Activated T-helper 9 cell treated with anti-CD3 and anti-CD28 coated beads, Interleukin-2, amount 50 U/mL, for 16 hours (primary cell): ENCODE measurements at places on chromosomes 3 and 15.

- DNase-seq: no peak
Observed at GRCh38 chr15:97026781-97027180, 696.3 kb downstream of the NR2F2 start.

- DNase-seq: no peak
Observed at GRCh38 chr3:41715376-41715775, 246.5 kb downstream of the ULK4 start.

DNA sequence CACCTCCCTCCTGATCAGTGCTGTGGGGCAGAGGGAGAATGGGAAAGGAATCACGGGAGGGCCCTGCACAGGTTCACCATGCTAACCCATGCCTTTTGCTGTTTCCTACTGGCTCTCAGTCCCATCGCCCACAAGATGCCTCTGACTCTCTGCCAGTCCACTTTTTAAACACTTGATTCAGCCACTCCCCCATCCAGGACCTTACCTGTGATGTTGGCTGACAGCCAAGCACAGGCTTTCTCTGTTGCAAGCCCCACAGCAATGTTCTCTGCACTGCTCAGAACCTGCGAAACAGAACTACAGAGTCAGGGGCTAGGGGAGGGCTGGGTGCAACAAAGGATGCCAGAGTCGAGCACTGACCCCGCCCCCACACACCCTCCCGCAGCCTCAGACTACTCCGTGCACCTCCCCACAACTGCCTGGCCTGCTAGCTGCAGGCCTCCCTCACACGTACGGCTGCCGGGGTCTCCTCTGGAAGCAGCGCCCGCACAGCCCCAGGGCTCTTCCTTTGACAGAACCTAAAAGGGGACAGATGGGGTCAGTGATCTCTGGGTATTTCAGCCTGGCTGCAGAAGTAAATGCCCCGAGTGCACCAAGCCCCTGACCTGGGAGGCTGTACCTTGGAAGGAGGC, 9.1 kb downstream of the CDAN1 start:
- DNase-seq: no peak

- no peak for DNase-seq
Observed at GRCh38 chr3:180684807-180685206, 5.5 kb upstream of the CCDC39 start.

DNA sequence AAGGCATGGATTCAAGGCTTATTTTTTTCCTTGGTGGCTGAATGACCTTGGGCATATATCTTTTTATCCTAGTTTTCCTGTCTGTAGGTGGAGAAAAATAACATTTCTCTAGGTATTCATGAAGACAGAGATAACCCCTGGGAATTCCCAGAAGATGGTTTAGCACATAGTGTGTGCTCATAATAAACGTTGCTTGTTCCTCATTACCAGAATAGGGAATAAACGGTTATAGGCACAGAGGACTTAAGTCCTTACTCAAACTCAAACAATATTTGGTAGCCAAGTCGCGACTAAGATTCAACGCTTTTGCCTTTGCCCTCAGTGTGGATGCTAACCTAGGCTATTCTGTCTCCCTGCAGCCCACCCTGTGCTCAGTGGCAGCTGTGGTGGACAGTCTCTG, 51.6 kb upstream of the MITF start:
- no peak for DNase-seq

GRCh38 chr3:187987924-187988323, 166.0 kb upstream of the LPP start:
- peak; percentile 48 for DNase-seq

- DNase-seq: no peak
Observed at GRCh38 chr15:83709241-83709640, 55.3 kb downstream of the ADAMTSL3 start.

- no peak for DNase-seq
Observed at GRCh38 chr3:163768048-163768447, 1310.2 kb downstream of the SI start.

GRCh38 chr3:107829185-107829584, 261.6 kb downstream of the CD47 start:
- no peak for DNase-seq

DNA sequence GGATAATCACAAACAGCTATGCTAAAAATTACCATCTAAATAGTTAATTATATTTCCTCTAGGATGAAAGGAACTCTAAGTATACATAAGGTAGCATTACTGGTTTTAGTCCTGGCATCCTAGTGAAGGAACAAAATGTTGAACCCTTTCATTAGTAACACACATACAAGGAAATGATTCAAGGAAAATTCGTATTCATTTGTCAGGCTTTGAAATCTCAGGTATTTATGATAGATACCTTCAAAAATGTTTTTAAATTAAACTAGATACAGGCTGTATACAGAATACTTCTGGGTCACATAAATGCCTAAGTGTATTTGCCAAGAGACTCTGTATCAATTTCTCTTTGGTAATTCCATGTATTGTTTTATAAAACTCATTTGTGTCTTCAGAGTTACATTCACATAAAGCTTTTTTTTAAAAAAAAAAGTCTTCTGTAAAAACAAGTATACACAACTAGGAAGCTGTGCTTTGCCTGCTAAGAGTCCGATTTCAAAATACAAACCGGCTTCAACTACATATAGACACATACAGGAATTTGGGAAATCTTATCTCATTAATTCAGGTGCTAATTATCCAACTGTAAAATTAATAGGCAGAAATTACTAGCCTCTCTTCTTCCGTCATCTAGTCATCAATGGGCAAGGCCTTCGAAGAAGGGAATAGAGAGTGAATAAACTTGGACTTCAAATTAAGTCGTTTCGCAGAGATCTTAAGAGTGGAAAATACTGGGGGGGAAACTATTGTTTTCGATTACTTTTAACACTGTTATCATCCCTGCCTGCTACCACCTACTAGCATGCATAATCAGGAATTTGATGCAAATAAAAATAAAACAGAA, 1.3 kb downstream of the SECISBP2L start:
- no peak for DNase-seq
